Activated naive CD4-positive, alpha-beta T cell treated with Interleukin-2 at 50 U/mL for 16 hours (primary cell): ENCODE measurements at places on chromosomes 2 and 18.

- no peak for DNase-seq
These were observed 10.1 kb upstream of the CCDC138 start for GRCh38 chr2:108776475-108776874.

- DNase-seq, result no peak
These were observed 35.8 kb downstream of the CIB4 start for GRCh38 chr2:26605195-26605998.

DNA sequence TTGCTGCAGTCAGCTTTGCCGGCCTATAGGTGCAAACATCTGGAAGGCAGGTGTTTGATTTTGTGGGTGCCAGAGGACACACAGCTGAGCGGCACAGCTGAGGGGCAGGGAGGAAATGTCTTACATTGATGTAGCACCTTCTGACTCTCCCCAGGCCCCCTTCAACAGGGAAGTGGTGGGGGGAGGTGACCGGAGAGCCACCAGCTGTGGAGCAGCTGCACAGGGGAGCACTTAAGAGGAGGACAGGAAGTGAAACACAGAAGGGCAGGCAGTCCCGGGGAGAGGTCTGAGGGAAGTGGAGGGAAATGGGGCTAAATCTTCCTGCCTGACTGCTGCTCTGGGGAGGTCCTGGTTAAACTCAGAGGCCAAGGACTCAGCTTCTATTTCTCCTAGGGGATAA lies 409.1 kb downstream of the TNS1 start:
- DNase-seq, result no peak

DNA sequence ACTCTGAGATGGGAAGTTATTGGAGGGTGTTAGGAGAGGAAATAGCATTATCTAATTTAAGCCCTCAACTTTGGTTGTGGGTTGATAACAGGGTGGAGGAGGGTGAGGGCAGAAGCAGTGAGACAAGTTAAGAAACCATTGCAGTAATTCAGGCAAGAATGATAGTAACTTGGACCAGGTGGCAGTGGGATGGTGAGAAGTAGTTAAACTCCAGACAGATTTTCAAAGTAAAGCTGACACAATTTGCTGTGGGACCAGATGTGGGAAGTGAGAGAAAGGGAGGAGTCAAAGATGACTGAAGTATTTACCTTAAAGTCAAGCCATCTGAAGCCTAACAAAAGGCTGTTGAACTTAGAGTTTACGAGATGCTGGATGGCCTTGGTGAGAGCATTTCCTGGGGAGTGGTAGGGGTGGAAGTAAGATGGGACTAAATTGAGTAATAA lies 163.2 kb upstream of the KLF7 start:
- DNase-seq, result no peak

- no peak for DNase-seq
These were observed 86.6 kb upstream of the AFF3 start for GRCh38 chr2:100228967-100229366.

DNA sequence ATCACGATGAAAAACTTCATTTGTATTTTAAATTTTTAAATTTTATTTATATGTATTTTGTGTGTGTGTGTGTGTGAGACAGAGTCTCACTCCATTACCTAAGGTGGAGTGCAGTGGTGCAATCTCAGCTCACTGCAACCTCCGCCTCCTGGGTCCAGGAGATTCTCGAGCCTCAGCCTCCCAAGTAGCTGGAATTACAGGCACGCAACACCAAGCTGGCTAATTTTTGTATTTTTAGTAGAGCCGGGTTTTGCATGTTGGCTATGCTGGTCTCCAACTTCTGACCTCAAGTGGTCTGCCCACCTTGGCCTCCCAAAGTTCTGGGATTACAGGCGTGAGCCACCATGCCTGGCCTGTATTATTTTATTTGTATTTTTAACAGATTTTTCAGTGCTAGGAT lies 45.8 kb upstream of the WIPF1 start:
- DNase-seq, result no peak

DNA sequence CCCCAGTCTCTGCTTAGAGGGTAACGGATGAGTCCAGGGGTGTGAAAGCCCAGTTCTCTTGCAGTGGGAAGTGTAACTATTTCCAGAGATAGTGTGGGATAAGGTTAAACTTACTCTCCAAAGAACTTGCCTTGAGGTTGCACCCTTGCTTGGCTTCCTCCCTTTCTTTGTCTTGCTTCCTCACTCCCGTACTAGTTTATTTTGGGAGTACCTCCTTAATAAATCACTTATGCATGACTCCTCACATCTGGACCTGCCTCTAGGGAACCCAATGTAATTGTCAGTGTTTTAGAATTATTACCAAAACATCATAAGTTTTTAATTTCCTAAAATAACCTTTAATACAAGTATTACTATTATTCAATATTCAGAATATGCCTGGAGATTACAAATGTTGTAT lies 35.2 kb downstream of the CPO start:
- no peak for DNase-seq

- no peak for DNase-seq
These were observed 22.7 kb downstream of the RNF138 start for GRCh38 chr18:32114293-32114942.

GRCh38 chr2:33958591-33958990 lies 359.5 kb upstream of the FAM98A start:
- DNase-seq, result no peak

DNA sequence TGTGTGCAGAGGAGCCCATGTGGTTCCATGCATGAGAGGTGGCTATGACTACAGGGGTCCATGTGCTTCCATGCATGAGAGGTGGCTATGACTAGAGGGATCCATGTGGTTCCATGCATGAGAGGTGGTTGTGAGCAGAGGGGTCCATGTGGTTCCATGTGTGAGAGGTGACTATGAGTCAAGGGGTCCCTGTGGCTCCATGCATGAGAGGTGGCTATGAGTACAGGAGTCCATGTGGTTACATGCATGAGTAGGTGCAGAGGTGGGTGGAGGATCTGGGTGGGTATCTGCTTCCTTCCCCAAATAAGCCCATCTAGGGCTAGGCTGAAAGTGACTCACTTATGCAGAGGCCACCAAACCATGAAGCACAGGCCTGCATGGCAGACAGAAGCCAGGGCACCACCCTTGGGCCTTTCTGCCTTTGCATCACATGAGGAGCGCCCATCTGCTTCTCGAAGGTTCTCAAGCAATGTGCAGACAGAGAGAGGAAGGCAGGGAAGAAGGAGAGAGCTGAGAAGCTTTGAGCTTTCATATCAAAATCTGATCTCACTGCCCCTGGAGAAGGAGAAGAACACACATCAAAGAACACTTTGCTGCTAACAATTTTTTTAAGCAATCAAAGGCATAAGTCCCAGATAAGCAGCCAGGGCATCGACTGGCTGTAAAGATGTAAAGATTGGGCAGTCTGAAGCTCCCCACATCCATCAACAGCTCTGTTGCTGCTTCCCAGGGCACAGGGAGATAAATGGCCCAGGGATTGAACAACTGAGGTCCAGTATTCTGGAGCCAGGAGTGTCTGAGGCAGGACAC lies 137.6 kb downstream of the TNS1 start:
- DNase-seq, result no peak

DNA sequence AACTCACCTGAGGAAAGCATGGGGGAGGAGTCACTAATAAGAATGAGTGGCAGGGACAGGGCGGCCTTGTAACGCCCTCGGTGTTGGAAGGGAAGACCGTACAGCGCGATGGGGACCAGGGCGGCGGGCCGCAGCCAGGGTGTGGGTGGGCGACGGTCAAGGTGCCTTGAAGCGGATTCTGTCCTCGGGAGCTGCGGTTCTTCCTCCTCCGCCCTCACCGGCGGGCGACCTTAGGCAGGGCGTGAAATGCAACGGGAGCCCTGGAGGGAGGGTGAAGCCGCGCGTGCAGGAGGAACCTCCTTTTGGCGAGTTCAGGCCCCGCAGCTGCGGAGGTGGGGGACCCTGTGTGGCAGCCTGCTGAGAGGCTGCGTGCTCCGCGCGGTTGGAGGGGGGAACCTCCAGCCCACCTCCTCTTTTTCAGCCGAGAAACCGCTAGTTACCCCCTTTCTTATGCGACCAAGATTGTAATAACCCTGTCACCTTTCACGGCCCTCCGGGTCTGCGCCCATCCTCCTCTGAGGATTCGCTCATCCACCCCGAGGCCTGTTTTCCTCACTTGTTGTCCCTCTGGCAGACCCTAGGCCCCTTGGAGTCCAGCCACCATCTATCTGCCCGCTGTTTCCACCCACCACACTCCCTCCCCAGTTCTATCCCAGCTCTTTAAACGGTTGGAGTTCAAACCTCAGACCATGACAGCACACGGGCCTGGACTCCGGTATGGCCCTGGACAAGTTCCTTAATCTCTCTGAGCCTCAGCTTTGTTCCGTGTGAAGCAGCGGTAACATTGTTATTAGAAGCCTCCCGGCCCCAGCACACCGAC lies 823 bp upstream of the RNU2-63P start:
- no peak for DNase-seq

- DNase-seq, result peak; percentile 65
These were observed 22.9 kb upstream of the DARS1 start for GRCh38 chr2:136008205-136008865.

- DNase-seq, result no peak
These were observed 54.1 kb downstream of the EML4 start for GRCh38 chr2:42223067-42223854.

DNA sequence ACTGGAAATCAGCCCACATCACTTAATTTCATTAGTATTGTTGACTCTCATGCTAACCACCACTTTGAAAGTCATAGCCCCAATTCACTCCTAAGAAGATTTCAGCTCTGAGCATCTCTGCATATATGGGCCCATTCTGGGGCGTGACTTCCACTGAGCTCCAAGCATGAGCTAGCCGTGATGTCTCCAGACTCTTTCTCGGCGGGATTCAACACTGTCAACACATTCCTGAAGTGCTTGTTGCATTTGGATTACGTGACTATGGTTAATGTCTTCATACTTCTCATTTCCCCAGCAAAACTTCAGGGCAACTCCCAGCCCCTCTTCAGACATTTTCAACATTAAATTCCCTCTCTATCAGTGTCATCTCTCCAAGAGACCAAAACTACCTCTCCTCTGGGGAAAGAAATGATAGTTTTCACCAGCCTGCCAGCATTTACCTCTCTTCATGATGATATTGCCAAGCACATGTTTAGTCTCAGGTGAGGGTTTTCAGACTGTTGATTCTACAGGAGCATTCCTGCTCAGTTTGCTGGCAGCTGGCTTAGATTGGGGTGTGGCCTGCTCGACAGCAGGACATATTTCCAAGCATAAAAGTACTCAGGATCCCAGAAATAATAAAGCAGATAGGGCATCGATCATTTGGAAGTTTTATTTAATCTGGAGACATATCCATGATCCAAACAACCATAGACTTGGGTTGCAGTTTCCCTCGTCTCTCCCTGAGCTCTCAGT lies 81.7 kb downstream of the FEZ2 start:
- no peak for DNase-seq

GRCh38 chr18:25253779-25254178 lies 98.2 kb downstream of the ZNF521 start:
- no peak for DNase-seq

- DNase-seq, result no peak
These were observed 956.3 kb upstream of the SLC39A10 start for GRCh38 chr2:194700726-194701125.

GRCh38 chr2:215635788-215636139 lies 199.9 kb upstream of the FN1 start:
- no peak for DNase-seq

GRCh38 chr2:176484838-176485237 lies 215.6 kb downstream of the MTX2 start:
- DNase-seq, result no peak

- DNase-seq, result no peak
These were observed 83.5 kb downstream of the OSBPL6 start for GRCh38 chr2:178277741-178278197.

GRCh38 chr2:60356346-60356745 lies 197.1 kb downstream of the BCL11A start:
- no peak for DNase-seq

DNA sequence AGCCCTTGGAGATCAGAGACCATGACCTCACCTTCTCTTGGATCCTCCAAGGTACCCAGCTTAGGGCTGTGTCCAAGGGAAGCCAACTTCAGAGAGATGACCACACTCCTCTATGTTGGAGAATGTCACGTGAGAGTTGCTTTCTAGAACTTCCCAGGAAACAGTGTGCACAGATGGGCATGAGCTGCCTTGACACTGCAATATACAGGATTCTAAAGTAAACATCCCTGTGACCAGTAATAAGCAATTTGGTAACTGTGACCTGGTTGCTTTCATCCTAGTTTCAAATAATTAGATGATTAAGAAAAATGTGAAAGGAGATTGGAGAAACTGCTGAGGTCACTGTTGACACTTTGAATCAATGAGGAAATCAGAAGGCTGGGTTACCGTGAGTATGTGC lies 181.1 kb upstream of the EPAS1 start:
- DNase-seq, result no peak

GRCh38 chr18:9177031-9177430 lies 40.5 kb downstream of the ANKRD12 start:
- no peak for DNase-seq

- peak; percentile 65 for DNase-seq
These were observed 2.1 kb upstream of the PCBP1 start for GRCh38 chr2:70084973-70085710.

GRCh38 chr18:6625481-6625880 lies 104.0 kb upstream of the ARHGAP28 start:
- DNase-seq, result no peak

GRCh38 chr2:181904022-181904632 lies 12.6 kb downstream of the ITPRID2 start:
- DNase-seq, result no peak

GRCh38 chr2:15169326-15170069 lies 391.6 kb downstream of the NBAS start:
- DNase-seq, result no peak

- no peak for DNase-seq
These were observed 36.4 kb upstream of the GAREM1 start for GRCh38 chr18:32507093-32507492.

GRCh38 chr2:131521961-131522781 lies 5.5 kb upstream of the CCDC74A start:
- no peak for DNase-seq
